ENCODE measurements at places on chromosomes 12 and 14.

GRCh38 chr14:90580377-90581335 is 183.8 kb downstream of the CALM1 start:
- no peak for DNase-seq

- DNase-seq: no peak
Measured at GRCh38 chr14:78524766-78525165, 354.6 kb downstream of the NRXN3 start.

GRCh38 chr12:14810167-14810952 is 3.6 kb downstream of the SMCO3 start:
- DNase-seq: no peak

DNA sequence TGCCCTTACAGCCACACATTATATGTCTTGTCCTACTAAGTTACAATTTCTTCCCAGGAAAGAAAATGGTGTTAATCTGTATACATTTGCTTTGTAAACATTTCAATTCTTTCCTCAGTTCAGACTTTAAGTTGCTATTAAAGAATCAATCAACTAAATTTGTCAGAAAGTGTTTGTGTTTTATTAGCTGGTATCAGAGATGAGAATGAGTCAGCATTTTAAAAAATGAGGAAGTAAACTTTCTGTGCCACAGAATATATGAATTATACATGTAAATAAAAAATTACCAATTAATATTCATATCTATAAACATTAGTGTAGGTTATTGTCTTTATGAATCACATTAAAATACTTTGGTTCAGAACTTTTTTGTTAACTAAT is 82.0 kb downstream of the LMO3 start:
- DNase-seq: no peak

GRCh38 chr14:92484132-92484823 is 29.3 kb upstream of the RIN3 start:
- no peak for DNase-seq

GRCh38 chr14:93019367-93019843 is 96.3 kb downstream of the ITPK1 start:
- no peak for DNase-seq

DNA sequence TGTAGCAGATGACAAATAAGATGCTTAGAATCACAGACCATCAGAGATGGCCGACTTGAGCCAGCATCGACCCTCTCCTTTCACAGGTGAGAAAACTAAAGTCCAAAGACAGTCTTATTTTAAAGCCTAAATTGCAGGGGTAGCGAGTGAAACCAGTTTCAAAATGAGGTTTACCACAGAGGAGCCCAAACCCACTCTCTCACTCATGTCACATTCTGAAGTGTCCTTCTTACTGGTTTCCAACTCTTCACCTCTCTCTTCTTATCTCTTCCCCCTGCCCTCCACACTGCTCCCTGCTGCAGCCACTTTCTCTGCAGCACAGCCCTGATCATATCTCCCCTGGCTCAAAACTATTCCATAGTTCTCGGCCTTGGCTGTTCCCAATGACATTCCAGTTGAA is 57.0 kb upstream of the NID2 start:
- no peak for DNase-seq

Measured in NB4 (cell line).